Epithelial cell of prostate (primary cell): ENCODE measurements at places on chromosomes 3 and 15.

GRCh38 chr3:17478673-17479072 lies 263.8 kb downstream of the TBC1D5 start:
- peak; percentile 78 for DNase-seq

- DNase-seq: no peak
These were observed 17.6 kb downstream of the DAZL start for GRCh38 chr3:16587681-16588060.

DNA sequence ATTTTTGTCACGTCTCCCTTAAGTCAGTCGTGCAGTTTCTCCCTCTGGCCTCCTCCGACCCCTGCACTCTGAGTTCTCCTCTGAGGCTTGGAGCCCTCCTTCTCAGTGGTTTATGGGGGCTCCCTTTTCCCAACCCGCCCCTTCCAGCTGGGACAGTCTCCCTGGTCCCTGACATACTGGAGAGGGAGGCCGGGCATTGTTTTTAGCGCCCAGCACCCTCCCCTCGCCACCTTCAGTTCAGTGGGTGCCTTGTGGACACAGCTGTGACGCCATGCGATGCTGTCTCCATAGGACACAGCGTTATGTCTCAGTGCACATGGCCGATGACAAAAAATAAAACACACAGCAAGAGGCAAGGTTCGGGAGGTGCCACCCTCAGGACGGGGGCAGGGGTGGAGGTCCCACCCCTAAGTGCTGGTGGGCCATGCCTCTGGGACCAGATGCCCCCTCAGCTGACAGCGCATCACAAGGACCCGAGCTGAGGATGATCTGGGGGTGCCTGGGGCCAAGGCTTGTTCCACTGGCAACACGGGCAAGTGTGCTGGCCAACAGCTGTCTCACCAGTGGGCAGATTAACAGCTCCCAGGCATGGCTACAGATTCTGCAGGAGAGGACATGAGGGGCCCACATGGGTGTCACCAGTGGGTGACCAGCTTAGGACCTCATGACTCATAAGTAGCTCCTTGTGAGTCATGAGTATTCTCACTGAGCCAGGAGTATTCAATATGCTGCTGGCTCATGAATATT lies 81.6 kb downstream of the PLXNA1 start:
- no peak for DNase-seq

DNA sequence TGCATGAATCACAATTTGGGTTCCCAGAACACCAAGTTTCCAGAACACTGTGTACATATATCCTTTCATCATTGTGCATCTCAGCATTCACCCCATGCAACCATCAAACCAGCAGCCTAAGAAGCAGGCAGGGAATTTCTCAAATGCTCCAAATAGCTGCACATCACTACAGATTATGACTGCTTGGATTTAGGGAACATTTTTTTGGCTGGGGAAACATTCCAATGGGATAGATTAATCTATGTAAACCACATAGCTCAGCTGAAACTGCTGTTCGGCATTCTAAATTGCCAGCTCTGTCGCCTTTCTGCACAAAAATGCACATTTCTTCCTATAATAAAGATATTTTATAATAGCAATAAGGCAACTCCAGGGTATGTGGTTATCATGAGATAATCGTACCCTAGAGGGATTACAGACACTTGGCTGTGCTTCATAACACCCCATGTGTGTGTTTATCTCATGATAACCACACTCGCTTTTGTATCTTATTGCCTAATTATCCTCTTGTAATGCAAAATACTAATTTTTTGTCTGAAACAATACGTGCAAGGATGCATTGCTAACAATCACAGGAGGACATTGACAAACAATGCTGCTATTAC lies 483.7 kb upstream of the DPH6 start:
- DNase-seq: no peak

DNA sequence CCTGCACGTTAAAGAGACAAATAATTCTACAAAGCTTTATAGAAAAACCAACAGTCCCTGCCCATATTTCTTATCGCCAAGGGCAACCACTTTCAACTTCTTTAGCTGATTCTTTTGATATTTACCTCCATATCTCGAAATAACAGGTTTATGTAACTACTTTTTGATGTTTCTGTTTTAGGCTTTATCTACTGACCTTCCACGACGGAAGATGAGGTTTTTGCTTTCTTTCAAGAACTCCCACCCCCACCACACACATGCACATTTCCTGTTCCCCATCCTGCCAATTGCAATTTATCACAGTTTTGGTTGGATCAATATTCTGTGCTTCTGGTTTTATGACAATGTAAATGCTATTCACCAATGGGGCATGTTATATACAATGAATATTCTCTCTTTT lies 330.4 kb upstream of the ICE2 start:
- DNase-seq: no peak

GRCh38 chr3:27560484-27561056 lies 76.4 kb upstream of the SLC4A7 start:
- DNase-seq: no peak

DNA sequence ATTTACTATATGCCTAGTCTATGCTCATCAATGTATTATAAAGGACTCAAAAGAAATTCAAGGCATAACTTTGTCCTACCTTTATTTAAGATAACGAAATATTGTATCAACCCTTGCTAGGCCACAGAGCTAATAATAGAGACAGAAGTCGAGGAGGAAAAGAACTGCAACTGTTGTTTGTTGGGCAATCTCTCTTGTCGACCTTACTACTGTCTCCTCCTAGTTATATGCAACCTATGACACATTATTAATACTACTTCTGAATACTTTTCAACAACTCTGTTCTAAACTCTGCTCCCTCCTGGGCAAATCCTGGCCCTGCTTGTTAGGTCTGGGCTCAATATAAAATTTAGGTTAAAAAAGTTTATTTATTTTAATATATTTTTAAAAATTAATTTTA lies 24.6 kb downstream of the SPPL2A start:
- no peak for DNase-seq

- DNase-seq: no peak
These were observed 68.5 kb downstream of the CPN2 start for GRCh38 chr3:194282436-194283122.

GRCh38 chr15:90019611-90020010 lies 18.5 kb downstream of the ZNF710 start:
- DNase-seq: no peak

GRCh38 chr15:41562784-41563198 lies 3.8 kb downstream of the TYRO3 start:
- no peak for DNase-seq

GRCh38 chr3:79052054-79052681 lies 715.6 kb downstream of the ROBO1 start:
- no peak for DNase-seq

DNA sequence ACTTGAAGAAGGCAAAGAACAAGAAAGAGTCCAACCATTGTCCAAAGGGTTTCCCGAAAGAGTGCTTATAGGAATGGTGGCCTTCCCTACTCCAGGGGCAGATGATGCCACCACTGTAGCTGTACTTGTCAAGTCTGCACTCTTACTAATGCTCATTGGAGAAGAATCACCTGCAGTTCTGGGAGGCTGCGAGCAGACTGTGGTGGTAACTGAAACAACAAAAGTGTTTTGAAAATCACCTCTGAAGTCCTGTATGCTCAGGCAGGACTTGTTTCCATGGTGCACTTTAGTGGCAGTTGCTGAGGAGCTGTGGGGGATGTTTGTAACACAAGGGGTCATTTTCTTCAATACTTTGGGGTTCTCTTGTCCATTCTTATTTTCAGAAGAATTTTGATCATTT lies 36.0 kb downstream of the USF3 start:
- no peak for DNase-seq

DNA sequence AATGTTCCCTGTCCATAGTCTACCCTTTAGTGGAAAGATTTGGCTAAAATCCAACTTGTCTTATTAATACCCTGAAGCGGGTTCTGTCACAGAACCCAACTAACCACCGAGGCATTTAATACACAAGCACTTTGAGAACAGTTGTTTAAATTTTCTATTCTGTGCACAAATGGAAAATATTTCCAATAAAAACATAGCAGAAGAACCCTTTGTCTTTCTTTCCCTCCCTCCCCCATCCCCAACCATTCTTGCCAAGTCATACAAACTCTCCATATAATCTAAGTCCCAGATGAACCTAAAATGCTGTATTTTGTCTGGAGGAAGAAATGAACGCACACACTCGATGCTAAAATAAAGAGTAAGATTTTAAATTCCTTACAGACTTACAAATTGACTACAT lies 126.9 kb upstream of the STRIT1 start:
- DNase-seq: no peak

DNA sequence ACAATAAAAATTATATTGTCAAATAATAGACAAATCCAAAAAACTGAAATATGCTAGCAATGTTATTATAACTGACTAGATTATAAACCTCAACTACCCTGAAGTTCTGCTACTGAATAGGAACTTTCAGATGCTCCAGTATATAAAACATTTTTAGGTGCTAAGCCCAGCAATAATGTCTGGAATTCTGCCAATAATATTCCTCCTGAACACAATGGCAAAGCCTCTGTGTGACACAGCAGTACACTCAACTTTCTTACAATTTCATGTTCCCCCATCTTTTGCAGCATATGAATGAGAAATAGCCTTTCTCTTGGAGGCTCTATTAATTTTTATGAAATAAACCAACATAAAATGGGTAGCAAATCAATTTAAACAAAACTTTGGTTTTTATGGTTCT lies 29.5 kb downstream of the ATOSA start:
- DNase-seq: no peak

GRCh38 chr15:94855409-94856266 lies 624.3 kb downstream of the MCTP2 start:
- no peak for DNase-seq

DNA sequence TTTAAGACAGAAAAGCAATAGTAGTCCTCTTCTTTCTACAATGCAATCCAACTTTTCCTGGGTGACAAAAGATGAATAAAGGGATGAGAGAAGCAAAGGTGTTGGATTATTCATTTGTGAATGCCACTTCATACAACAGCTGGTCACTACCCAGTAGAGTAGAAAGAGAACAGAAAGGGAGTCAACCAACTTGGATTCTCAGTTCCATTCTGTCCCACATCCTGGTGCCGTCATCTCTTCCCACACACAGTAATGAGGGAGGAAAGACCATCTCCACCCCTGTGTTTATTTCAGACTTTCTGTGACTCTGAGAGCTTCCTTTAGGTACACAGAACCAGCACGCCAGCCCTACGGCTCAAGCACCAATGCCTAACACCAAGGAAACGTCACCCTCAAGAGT lies 71.0 kb downstream of the FOXP1 start:
- no peak for DNase-seq

GRCh38 chr3:127690823-127691452 lies 18.2 kb downstream of the ABTB1 start:
- no peak for DNase-seq

DNA sequence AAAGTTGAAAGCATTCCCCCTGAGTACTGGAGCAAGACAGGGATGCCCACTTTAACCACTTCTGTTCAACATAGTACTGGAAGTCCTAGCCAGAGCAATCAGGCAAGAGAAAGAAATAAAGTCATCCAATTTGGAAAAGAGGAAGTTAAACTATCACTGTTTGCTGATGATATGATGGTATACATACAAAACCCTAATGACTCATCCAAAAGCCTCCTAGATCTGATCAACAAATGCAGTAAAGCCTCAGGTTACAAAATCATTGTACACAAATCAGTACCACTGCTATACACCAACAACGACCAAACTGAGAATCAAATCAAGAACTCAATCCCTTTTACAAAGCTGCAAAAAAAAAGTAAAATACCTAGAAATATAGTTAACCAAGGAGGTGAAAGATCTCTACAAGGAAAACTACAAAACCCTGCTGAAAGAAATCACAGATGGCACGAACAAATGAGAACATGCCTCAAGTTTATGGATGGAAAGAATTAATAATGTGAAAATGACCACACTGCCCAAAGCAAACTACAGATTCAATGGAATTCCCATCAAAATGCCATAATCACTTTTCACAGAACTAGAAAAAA lies 40.3 kb downstream of the RPL39L start:
- DNase-seq: peak; percentile 5

DNA sequence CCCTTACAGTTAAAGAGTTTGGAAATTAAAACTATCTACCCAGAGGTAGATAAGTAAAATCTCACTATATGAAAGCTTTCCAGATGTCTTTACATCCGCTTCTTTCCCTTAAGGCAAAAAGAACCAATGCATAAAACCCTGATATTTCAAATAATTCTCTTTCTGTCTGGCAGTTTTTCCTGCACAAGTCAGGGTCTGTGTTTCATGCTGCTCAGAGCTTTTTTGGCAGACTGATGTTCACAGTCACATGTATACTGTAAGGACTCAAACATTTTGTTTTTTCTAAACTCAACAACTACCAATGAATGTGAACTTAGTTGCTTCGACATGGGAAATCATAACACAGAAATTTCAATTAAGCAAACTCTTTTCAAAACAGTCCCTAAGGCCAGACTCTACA lies 988.4 kb downstream of the EPHA3 start:
- DNase-seq: no peak

GRCh38 chr15:29093696-29094343 lies 175.8 kb downstream of the NSMCE3 start:
- no peak for DNase-seq

DNA sequence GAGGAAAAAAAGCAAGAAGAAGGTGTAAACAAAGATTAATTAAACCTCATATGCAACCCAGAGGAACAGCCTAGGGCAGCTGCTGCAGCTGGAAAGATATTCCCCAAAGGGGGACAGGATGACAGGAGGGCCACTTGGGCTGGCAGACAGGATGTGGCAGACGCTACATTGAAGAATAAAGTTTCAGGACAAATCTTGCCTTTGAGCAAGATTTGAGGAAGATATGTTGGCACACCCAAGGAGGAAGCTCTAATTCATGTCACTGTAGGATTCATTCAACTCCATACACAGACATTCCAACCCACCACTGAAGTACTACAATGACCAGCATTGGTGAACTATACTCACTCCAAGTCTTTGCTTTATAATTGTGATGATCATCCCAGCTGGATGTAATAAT lies 504.0 kb downstream of the SHQ1 start:
- no peak for DNase-seq

GRCh38 chr3:77479021-77479420 lies 439.1 kb downstream of the ROBO2 start:
- no peak for DNase-seq

GRCh38 chr15:94015324-94015723 lies 216.0 kb upstream of the MCTP2 start:
- no peak for DNase-seq

GRCh38 chr3:178010306-178010705 lies 525.9 kb upstream of the KCNMB2 start:
- no peak for DNase-seq

GRCh38 chr3:121958801-121959200 lies 63.2 kb downstream of the ILDR1 start:
- DNase-seq: no peak

DNA sequence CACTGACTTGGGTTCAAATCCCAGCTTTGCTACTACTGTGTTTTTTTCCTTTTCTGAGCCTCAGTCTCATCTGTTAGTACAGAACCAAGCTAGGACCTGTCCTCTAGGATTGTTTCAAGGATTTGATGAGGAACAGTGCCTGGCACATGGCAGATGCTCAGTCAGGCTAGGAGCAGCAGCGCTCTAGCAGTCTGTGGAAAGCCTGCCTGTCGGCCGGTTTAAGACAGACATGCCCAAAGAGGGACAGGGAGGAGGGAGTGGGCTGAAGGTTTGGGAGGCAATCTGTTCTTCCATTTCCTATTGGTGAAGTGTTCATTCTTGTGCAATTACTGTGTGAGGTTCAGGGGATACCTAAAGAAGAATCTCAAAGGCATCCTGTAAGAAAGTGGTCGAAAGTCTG lies 35.1 kb upstream of the RGMA start:
- no peak for DNase-seq

- DNase-seq: no peak
These were observed 630.5 kb upstream of the EPHA6 start for GRCh38 chr3:96183871-96184270.

- peak; percentile 65 for DNase-seq
These were observed 87.6 kb downstream of the FOXP1 start for GRCh38 chr3:71495708-71496472.
